Activated CD4-positive, alpha-beta T cell treated with anti-CD3 and anti-CD28 coated beads, Interleukin-2, amount 50 U/mL, for 24 hours (primary cell): ENCODE measurements at places on chromosomes 2 and 18.

DNA sequence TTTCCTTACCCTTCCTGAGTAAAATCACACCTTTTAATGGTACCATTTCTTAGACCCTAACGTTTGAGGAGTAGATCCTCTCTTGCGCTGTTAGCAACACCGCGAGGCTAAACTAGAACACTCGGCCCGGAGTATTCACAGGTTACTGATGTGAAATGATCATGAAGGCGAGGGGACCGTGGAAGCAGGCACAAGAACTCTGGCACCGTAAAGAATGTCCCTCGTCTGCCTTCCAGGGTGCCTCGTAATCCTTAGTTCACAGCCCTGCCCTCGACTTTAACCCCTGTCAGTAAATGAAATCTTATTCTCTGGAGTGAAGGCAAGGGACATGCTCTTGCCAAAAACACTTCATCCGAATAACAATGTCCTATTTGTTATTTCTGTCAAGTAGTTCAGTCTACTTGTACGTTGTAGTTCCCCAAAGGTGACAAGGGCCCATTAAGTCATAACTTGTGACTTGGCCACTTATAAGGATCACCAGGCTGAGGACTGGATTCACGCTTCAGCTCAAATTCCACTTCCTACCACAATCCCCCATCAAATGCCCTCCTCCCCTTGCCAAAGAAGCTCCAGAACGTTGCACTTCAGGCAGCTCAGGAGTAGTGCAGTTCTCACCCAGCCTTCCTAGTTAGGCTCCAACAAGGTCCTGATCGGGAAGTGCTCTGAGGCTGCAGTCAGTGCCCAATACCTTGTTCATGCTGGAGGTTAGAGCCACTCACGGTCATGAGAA lies 43.3 kb upstream of the ITM2C start:
- DNase-seq = no peak

DNA sequence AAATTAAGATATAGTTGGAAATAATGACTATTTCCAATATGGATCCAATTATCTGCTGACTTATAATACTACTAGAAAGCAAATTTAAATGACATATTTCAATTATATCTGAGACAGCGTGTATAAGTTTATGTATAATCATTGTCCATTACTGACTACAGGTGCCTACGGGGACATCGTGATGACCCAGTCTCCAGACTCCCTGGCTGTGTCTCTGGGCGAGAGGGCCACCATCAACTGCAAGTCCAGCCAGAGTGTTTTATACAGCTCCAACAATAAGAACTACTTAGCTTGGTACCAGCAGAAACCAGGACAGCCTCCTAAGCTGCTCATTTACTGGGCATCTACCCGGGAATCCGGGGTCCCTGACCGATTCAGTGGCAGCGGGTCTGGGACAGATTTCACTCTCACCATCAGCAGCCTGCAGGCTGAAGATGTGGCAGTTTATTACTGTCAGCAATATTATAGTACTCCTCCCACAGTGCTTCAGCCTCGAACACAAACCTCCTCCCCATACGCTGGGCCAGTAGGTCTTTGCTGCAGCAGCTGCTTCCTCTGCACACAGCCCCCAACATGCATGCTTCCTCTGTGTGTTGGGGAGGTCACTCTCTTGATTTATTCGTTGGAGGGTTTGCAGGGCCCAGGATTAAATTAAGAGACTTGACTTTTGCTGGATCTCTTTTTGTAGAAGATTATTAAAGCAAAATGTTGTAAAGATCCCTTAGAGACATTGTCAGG lies 194.4 kb downstream of the RPIA start:
- DNase-seq = no peak

DNA sequence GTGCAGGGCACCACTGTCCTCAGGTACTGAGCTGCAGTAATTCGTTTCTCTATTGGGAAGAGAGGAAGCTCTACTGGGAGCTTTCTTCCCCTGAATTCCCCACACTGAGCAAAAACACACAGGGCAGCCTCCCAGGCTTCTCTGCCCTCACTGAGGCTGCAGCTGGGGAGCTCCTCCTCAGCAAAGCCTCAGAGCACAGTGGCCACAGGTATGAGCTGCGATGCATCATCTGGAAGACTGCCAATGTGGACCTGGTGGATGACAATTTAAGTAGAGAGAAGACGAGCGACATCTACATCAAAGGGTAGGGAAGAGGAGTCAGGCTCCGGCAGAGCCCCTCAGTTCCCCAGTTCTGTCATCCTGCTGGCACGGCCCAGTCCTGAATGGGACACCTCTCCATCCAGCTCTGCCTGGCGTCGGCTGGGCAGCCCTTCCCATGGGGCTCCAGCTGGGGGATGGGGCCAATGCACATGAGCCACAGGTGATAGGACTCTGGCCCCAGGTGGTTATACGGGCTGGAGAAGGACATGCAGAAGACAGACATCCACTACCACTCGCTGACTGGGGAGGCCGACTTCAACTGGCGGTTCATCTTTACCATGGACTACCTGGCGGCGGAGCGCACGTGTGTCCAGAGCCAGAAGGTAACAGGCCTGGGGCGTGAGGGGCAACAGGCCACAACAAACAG lies 37.6 kb downstream of the LMAN2L start:
- DNase-seq = no peak

DNA sequence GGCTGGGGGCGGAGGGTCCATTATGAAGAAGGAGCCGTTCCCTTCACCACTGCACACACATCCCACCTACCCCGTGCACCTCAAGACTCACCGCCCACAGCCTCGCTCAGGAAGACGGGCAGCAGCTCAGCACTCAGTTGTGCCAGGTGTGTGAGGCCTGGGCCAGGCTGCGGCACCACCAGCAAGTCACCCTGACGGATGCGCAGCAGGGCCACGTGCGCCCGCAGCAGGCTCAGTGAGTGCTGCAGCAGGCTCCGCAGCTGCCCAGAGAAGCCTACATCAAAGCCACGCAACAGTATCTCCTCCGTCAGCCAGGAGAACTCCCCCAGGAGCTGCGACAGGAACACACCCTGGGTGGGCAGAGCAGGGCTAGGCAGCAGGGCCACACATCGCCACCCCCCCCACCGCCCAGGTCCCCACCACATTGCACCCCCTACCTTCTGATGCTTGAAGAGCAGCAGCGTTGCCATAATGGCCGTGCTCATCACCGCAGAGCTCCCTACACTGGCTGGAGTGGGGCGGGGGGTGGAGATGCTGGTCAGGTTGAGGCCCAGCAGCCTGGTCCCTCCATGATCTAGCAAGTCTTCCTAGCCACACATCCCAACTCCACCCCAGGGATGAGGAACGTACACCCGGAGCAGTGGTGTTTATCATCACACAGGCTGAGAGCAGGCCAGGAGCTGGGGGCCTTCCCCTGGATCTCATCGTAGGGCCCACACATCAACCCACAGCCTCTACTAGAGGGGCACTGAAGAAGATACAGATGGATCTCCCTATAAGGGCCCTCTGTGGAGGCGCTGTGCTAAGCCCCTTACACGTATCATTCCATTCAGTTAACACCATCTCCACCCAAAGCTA lies 10.2 kb downstream of the GPAT2 start:
- DNase-seq = no peak

DNA sequence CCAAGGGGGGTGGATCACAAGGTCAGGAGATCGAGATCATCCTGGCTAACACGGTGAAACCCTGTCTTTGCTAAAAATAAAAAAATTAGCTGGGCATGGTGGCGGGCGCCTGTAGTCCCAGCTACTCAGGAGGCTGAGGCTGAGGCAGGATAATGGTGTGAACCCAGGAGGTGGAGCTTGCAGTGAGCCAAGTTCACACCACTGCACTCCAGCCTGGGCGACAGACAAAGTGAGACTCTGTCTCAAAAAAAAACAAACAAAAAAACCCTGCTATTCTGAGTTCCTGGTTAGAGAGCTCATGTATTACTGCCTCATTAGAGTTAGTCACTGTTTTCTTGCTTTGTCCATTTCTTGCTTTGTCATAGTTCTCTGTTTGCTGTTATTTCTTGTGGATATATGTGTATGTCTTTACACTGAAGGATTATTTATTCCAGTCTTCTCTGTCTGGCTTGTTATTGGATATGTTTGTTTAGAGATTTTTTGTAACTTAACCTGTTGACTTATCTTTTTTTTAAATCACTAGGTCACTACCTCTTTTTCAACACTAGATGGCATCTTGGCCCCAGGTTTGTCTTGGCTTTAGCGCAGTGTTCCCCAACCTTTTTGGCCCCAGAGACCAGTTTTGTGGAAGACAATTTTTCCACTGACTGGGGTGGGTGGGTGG lies 17.0 kb downstream of the TTLL4 start:
- DNase-seq = no peak

GRCh38 chr2:236579048-236579745 lies 9.6 kb downstream of the ACKR3 start:
- DNase-seq = no peak

DNA sequence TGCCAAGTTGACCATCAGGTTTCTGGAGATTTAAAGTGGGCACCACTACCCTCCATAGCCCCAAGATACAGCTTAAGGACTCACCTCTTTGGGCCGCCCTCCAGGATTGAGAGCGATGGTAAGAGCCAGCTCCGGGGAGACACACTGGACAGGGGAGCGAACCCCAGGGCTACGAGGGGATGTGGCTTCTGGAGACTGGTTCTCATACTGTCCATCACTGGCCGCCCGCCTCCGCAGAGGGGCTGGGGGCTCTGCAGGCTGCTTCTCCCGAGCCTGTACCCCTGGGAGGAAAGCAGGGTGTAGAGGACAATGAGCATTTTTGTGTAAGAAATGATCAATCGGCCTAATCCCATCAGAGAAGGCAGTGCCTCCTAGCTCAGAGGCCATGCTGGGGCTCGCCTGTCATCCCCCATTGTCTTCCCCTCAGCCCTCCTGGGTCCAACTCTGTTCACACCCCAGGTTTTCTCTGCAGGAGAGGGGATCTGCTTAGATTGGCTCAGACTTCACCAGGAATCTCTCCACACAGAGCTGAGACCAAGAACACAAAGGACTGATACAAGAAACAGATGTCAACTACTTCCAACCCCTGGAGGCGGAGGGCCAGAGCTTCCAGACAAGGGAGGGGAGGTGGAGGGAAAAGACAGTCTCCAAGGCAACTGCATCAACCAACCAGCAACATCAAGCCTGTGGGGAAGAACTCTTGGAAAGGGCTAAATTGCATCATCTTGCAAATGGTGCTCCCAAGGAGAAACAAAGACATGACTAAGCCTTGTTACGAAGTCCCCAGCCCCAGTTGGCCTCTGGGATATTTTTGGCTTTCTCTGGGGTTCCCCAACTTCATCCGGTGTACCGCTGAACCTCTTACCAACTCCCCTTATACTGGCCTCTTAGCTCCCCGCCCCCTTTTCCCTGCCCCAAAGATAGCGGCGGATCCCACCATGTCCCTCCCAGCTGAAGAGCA lies 166.6 kb downstream of the TNS1 start:
- no peak for DNase-seq

GRCh38 chr2:238947243-238947760 lies 99.4 kb downstream of the TWIST2 start:
- DNase-seq = no peak

GRCh38 chr2:96158554-96158940 lies 13.3 kb upstream of the DUSP2 start:
- no peak for DNase-seq

DNA sequence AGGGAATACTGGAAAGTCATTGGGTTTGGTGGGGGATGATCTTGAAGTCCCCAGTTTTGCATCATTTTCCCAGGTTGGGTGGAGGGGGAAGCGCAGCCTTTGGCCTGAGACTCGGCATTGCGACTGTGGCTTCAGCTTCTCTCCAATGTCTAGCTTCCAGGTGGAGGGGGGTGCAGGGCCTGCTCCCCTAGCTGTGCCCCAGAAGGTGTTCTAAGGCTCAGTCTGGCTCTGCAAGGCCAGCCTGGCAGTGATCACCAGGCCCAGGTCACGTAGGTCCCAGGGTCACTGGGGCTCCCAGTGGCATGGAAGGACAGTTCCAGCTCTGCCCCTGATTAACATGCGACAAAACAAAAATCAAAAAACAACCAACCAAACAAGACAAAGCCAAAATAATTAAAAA lies 56.9 kb upstream of the HAAO start:
- no peak for DNase-seq

GRCh38 chr2:162099836-162100235 lies 25.8 kb upstream of the DPP4 start:
- no peak for DNase-seq

GRCh38 chr2:98160554-98160953 lies 73.6 kb downstream of the VWA3B start:
- DNase-seq = no peak

GRCh38 chr18:79069717-79070151 lies 540 bp downstream of the ATP9B start:
- no peak for DNase-seq

GRCh38 chr18:46632401-46633071 lies 24.5 kb downstream of the LOXHD1 start:
- DNase-seq = no peak

DNA sequence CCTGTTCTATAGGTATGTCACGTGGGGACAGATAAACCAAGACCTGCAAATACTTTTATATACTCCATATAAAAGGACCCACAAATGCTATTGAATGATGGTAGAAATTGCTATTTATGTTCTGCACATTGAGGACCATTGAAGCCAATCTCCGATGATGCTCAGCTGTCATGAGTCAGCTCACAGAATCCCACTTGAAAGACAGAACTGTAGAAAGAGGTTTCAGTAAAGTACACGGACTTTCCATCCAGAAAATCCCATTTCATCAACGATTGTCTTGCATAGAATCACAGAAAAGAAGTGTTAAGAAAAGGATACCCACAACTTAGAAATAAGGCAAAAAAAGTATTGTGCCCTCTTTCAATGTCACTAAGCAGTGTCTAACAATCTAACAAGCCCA lies 169.0 kb upstream of the COPS8 start:
- DNase-seq = no peak

DNA sequence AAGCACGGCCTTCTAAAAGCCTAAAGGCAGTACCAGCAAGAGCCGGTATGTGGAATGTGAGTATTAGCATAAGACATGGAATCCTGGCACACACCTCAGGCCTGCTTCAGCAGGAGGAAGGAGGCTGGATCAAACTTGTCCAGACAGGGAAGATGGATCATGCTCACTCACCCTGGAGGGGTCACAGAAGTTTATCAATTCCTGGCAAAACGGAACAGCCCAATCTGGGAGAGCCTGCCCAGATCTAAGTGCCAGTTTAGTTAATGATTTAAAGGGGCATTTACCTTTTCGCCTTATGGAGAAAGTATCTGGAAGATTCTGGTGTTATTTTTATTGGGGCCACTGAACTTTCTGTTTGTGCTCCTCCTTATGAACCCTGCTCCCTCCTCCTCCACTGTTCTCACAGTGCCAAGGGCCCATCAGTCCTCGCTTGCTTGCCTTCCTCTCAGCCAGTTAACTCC lies 58.3 kb upstream of the NFE2L2 start:
- no peak for DNase-seq

- DNase-seq = no peak
Observed at GRCh38 chr2:167988296-167988695, 259.1 kb downstream of the STK39 start.

DNA sequence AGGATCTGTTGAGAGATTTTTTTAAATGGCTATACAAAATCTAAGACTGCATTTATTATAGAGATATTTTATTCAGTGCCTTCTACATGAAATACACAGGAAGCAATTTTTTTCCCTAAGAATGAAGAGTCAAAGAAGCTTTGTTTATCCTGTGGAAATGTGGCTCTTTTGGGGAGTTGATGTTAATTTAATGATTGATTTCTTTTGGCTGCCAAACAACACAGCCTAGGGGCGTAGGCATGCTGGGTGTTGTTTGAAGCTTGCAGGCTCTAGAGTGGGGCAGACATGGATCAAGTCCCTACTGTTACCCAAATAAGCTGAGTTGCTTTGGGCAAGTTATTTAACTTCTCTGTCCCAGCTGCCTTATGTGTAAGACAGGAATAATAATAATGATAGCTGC lies 21.1 kb upstream of the PLEK start:
- DNase-seq = no peak

GRCh38 chr2:19358242-19359020 lies at the start of gene OSR1:
TSS of gene OSR1 (minus strand) at chr2:19358623. CDS start at chr2:19353805, 4,818 bp downstream.
- no peak for DNase-seq
